ENCODE measurements at places on chromosomes 2 and 18.

- no peak for DNase-seq
Measured at GRCh38 chr2:4938206-4938605, 754.0 kb upstream of the SOX11 start.

- peak; percentile 45 for DNase-seq
Measured at GRCh38 chr2:25219621-25220020, 51.2 kb upstream of the POMC start.

DNA sequence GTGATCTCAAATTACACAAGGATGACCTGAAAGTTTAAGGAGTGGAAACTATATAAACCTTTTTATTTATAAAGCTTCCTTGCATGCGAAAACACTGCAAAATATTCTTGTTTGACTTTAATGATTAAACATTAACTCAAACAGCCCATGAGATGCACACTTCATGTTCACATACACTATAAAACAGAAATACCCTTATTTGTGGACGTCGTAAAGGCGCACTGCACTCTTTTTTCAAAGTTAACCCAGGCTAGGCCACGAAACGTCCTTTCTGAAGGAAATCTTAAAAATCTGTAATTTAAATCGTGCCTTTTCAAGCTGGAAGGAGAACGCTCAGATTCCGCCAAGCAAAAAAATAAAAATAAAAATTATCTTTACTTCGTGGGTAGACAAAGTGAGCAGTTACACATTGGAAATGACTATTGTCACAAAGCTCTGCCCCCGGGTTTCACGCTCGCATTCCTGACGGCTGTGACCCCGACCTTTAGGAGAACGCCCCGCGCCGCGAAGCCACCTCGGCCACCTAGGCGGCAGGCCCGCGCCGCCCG lies 728 bp downstream of the FAM168B start:
- DNase-seq, result no peak

DNA sequence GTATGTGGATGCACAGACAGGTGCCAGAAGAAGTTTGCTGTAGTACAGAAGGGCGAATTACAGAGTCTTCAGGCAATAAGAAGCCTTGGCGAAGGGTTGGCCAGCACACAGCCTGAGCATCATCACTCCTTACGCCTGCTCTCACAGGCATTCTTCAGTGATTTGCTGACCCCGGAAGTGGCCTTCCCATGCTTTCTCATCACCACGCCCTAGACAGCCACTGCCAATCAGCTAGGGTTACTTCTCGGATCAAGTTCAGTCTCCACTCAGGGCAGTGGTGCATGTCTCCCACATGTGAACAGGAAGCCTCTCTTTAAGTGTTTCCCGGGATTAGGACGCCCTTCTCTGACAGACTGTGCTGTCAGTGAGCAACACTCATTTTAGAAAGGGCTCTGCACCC lies 81.8 kb downstream of the C1QL2 start:
- DNase-seq, result no peak

- DNase-seq, result no peak
Measured at GRCh38 chr18:6139007-6139406, 243.7 kb upstream of the TMEM200C start.

- no peak for DNase-seq
Measured at GRCh38 chr2:239310401-239311061, 90.3 kb downstream of the HDAC4 start.

GRCh38 chr18:61281431-61281830 lies 51.8 kb upstream of the CDH20 start:
- no peak for DNase-seq

GRCh38 chr2:8624855-8625398 lies 56.9 kb upstream of the ID2 start:
- DNase-seq, result no peak

GRCh38 chr2:202019689-202020450 lies 13.8 kb upstream of the FZD7 start:
- no peak for DNase-seq

DNA sequence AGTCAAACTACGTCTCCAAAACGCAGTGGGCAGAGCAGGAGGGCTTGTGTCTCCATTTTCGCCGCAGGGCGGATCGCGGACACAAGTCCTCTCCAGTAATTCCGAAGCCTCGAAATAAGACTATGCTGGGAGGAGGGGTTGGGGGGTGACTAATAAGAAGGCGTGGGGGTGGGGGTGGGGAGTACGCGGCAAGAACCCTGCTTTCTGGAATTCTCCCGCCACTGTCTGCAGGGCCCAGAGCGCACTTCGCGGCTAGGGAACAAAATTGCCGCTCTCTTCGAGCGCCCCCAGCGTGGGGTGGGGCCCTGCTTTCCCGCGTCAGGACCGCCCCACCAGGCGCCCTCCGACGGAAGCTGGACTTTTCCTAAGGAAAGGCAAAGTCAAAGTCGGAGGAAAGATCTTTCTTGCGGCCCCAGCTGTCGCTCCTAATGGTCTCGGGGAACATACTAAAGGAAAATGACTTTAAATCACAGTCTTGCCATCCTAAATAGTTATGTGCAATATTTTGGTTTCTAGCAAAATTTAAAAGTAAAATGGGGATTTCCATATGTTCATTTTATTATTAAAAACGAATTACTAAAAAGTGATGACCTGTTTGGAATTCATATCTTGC lies 11.9 kb downstream of the NR4A2 start:
- peak; percentile 72 for DNase-seq

DNA sequence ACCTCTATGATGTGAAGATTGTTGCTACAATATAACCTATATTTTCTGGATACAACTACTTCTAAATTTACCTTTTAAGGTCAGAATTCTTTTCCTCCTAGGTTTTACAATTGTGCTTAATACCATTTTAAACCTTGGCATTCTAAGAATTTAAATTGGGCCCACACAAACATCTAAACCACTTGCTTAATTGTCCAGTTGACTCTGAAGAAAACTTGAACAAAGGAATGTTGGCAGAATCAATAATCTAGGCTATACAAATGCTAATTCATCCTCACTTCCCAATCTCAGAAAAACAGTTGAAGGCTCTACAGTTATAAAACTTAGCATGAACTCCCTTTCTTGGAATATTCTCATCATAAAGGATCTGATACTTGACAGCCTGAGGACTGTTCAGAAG lies 84.3 kb downstream of the RPRM start:
- no peak for DNase-seq

GRCh38 chr18:59736061-59736460 lies 38.8 kb upstream of the CCBE1 start:
- no peak for DNase-seq

GRCh38 chr2:170214309-170214948 lies 36.5 kb downstream of the MYO3B start:
- DNase-seq, result peak; percentile 44

- no peak for DNase-seq
Measured at GRCh38 chr2:233441161-233442027, 87.1 kb downstream of the DGKD start.

GRCh38 chr2:225584796-225585195 lies 185.3 kb downstream of the NYAP2 start:
- peak; percentile 35 for DNase-seq

GRCh38 chr18:29176681-29177080 lies 999.8 kb upstream of the CDH2 start:
- DNase-seq, result no peak

GRCh38 chr18:456361-457139 lies 44.0 kb downstream of the COLEC12 start:
- no peak for DNase-seq

- no peak for DNase-seq
Measured at GRCh38 chr2:115939902-115940301, 1497.5 kb downstream of the DPP10 start.

GRCh38 chr18:10231220-10231619 lies 223.2 kb upstream of the APCDD1 start:
- no peak for DNase-seq

GRCh38 chr2:16329421-16329820 lies 336.2 kb downstream of the CYRIA start:
- DNase-seq, result no peak

- DNase-seq, result no peak
Measured at GRCh38 chr2:141770530-141770929, 360.3 kb downstream of the LRP1B start.

- peak; percentile 59 for DNase-seq
Measured at GRCh38 chr2:131425231-131425941, 50.5 kb upstream of the TUBA3D start.

DNA sequence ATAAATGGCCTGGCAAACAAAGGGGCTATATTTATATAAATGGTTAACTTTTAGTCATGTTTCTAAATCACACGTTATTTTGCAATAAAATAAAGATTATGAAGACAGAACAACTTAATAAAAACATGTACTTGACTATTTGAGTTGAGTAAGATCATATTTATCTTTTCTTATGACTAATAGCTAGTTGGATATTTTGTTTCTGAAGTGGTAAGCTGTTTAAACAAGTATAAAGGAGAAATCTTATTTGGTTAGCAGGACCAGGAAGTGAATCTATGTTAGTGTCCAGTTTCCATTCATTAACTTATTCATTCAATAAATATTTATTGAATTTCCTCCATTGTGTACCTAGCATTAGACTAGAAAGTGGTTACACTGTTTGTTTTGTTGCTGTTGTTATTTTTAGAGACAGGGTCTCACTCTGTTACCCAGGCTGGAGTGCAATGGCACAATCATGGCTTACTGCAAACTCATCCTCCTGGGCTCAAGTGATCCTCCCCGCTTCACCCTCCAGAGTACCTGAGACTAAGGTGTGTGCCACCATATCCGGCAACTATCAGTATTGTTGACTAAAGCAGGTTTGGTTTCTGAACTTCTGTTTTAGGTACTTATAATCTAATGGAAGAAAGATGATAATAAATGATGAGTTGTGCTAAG lies 312.6 kb downstream of the DPP10 start:
- no peak for DNase-seq

- DNase-seq, result no peak
Measured at GRCh38 chr2:208077276-208077675, 47.0 kb downstream of the CRYGD start.

GRCh38 chr18:66235206-66235605 lies 368.7 kb downstream of the CDH19 start:
- DNase-seq, result no peak

GRCh38 chr2:117888897-117889296 lies 74.4 kb downstream of the DDX18 start:
- DNase-seq, result no peak

GRCh38 chr2:12602661-12603060 lies 114.1 kb upstream of the TRIB2 start:
- DNase-seq, result no peak

- no peak for DNase-seq
Measured at GRCh38 chr2:152455738-152456137, 120.8 kb downstream of the FMNL2 start.

- peak; percentile 14 for DNase-seq
Measured at GRCh38 chr2:156004459-156004858, 328.1 kb downstream of the NR4A2 start.

GRCh38 chr2:165443511-165443910 lies 26.0 kb upstream of the CSRNP3 start:
- DNase-seq, result no peak

GRCh38 chr18:75041586-75041985 lies 167.4 kb downstream of the PTGR3 start:
- peak; percentile 59 for DNase-seq

Data from H7 (cell line).